ENCODE measurements at places on chromosomes 5 and 9.

- no peak for DNase-seq
Observed at GRCh38 chr9:7871977-7872730, 72.6 kb upstream of the DMAC1 start.

GRCh38 chr5:139551191-139551889 is 9.8 kb upstream of the UBE2D2 start:
- no peak for DNase-seq

DNA sequence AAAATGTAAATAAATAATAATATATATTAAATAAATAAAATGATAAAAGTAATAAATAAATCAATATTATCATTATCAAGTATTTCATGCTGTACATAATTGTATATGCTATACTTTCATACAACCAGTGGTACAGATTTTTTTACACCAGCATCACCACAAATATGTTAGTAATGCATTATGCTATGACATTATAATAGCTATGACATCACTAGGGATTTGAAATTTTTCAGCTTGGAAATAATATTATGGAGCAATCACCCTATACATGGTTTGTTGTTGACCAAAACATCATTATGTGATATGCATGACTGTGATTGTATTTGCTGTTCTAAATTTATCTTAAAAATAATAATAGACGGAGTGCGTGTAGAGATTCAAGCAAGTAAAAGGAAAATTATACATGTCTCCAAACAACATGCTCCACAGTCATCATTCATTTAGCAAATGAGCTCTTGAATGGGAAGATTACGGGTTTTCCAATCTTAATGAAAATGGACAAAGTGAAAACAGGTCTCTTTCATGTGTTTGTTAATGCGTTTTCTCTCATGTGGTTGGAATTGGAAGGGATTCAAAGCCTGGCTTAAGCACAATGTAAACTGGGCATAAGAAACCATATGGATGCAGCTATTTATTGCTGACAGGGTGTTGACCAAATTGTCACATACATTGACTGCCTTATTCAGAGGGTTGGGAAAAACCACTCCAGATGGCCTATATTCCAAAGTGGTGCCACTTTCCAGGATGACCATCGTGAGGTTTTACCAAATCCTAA is 643.0 kb upstream of the RGMB start:
- DNase-seq, result no peak

- no peak for DNase-seq
Observed at GRCh38 chr9:95580812-95581761, 64.3 kb upstream of the PTCH1 start.

GRCh38 chr5:131252824-131253171 is 11.1 kb upstream of the CDC42SE2 start:
- no peak for DNase-seq

GRCh38 chr5:126970517-126971017 is 59.8 kb downstream of the MARCHF3 start:
- DNase-seq, result peak; percentile 58

DNA sequence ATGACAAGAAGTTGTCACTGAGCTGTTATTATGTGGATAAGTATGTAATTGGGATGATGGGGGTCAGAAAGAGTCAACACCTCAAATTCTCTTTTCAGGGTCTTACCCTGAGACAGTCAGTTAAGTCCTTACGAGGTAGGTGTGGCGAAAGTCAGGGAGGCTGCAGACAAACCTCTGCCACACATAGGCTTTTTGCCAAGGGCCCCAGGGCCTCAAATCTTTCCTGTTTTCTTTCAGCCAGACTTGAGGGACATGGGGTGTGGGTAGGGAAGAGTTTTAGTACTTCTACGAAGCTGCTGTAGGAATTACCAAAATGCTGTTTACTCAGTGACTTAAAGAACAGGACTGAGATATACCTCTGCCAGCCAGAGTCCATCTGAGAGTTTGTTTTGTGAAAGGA is 13.8 kb downstream of the OR2S2 start:
- DNase-seq, result no peak

DNA sequence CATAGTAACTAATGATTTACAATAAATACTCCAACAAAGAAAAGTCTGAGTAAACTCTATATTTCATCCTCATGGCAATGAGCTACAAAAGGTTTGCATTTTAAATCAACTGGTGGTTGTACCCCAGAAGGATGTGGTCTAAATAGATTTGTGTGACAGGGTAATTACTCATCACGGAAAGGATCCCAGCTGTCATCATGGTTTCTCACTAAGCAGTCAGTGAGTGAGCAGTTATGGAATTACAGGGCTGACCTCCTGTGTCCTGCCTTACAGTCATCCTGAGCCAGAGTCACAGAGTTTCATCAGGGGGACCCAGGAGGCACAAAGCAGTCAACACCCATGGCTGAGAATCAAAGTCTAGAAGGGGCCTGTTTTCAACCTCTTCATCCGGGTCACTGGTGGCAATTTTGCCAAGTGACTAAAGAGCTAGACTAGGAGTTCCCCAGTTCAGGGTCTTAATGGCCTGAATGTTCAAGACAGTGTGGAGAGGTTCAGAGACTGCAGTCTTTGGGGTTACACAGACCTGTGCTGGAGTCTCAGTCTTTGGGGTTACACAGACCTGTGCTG is 210.7 kb upstream of the SLC24A2 start:
- peak; percentile 93 for DNase-seq

GRCh38 chr9:125700791-125701190 is 6.2 kb downstream of the MAPKAP1 start:
- DNase-seq, result peak; percentile 11

GRCh38 chr5:173817561-173817960 is 70.6 kb upstream of the CPEB4 start:
- no peak for DNase-seq

- no peak for DNase-seq
Observed at GRCh38 chr5:90112033-90112692, 297.4 kb downstream of the CETN3 start.

DNA sequence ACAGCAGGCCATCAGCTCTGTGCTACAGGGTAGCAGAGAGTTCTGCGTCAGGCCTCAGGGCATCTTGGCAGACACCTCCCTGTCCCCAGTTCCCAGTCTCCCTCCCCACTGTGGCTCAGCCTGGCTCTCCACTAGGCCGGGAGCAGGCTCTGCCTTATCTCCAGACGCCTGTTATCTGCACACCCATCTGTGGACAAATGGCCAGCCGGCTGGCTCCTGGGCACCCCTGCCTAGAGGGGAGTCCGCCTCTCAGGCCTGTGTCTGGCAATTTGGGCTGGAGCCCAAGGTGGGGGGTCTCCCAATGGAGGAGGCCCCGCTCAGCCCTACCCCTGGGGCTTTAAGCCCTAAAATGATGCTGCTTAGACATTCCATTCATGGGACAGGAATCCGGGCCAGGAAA is 39.2 kb upstream of the HAND1 start:
- DNase-seq, result no peak

DNA sequence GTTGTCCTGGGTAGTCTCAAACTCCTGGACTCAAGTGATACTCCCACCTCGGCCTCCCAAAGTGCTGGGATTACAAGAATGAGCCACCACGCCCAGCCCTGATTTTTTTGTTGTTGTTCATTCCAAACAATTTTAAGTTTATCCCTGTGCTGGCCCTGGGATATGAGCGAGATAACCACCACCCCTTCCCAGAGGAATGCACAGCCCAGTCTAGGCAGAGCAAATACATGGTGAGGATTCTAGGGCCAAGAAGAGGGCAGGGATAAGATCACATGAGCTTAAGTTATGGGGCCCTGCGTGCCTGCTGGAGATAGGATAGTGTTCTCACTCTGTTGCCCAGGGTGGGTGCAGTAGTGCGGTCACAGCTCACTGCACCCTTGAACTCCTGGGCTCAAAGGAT is 21.0 kb upstream of the TOR1B start:
- no peak for DNase-seq

GRCh38 chr9:71765693-71766092 is 2.6 kb downstream of the CEMIP2 start:
- peak; percentile 76 for DNase-seq

GRCh38 chr9:127683723-127684122 is 23.1 kb upstream of the CFAP157 start:
- peak; percentile 79 for DNase-seq

DNA sequence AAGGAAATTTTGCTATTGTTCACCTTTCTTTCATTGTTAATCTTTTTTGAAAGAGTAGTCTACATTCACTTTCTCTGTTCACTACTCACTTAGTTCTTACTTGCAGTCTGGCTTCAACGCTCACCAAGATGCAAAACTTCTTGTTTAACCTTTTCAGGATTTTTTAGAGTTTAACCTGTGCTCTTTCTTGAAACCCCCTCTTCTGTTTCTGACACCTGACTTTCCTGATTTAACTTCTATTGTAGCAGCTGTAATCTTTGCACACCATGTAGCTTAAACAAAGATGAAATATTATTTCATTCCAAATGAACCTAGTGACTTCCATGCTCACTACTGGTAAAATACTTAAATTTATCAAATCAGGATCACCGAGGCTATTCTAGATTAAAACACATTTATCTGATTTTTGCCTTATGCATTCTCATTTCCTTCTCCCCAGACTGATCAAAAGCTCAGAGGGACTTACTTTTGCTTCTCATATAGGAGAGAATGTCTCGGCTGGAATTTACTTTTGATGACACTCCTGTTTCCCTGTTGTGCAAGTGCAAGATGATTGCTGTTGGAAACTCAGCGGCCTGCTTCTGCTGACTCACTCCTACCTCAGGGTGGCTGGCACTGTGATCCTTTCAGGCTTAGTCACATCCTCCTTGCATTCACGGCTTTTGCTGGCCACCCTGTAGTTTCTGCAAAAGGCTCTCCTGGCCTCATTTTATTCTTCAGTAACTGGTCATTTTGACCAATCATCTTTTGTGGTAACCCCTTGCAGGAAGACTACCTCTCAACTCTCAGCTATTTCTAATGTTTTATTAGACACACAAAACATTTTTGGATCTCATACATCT is 109.3 kb upstream of the IFNE start:
- DNase-seq, result peak; percentile 100

DNA sequence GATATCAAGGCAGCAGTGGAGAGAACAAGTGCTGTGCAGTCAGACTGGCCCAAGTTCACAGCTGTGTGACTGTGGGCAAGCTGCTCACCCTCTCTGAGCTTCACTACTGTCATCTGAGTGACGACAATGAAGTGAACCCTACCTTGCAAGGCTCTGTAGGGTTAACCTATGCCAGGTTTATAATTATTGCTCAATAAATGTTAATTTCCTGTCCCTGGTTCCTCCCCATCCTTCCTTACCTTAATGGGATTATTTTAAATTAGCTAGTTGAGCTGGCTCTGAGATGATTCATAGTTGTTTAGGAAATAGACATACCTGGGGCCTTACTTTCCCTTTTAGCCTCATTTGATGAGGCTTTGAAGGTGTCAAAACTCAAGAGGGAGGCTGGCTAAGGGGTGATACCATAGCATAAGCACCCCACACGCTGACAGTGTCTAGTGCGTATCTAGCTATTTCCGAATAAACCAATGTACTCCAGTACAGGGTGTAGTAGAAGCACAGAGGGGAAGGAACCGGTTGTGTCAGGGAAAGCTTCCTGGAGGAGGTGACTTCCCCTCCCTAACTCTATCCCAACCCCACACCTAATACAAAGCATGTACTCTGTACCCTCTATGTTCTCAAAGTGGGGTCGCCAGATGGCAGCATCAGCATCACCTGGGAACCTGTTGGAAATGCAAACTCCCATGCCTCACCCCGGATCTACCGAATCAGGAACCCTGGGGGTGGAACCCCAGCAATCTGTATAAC is 63.3 kb upstream of the SLC25A51 start:
- no peak for DNase-seq

DNA sequence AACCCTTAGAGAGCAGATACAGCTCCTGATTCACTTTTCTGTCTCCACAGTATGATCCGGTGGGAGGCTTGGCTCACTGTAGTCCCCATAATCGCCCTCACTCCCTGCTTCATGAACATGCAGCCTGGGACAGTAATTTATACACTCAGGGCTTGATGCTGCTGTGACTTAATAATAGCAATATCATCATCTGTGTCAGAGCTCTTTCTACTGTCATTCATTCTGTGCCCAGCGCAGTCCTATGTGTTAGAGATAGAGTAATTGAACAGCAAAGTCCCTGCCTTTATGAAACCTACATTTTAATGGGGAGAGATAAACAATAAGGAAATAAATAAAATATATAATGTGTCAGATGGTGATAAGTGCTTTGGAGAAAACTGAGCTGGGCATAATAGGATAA is 2.8 kb upstream of the HEMGN start:
- no peak for DNase-seq

- no peak for DNase-seq
Observed at GRCh38 chr9:114370968-114371320, 16.8 kb downstream of the AKNA start.

GRCh38 chr9:135163023-135163780 is 75.7 kb downstream of the OLFM1 start:
- no peak for DNase-seq

GRCh38 chr9:10045598-10045997 is 567.2 kb downstream of the PTPRD start:
- peak; percentile 11 for DNase-seq

DNA sequence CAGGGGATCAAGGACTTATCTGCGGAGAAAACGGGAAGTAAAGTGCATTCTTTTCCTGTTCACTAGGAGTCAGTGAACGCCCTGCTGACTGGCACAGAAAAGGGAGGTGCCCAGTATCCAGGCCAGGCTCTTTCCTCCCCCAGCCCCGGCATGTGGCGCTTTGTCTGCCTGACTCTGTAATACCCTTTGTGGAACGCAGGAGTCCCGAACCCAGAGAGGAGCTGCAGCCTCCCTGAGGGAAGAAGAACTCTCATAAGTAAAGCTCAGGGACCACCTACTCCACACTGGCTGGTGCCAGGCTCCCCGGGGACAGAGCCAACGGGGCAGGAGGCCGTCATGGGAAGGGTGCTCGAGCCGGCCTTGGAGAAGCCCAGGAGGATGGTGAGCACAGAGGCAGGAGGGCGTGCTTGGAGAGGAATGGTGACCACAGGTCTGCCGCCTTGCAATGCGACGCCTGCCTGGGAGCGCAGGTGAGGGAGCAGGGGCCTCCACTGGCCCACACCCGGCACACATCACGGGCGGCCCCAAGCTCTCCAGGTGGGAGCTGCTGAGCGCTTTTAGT is 31.5 kb downstream of the VAV2 start:
- DNase-seq, result no peak

DNA sequence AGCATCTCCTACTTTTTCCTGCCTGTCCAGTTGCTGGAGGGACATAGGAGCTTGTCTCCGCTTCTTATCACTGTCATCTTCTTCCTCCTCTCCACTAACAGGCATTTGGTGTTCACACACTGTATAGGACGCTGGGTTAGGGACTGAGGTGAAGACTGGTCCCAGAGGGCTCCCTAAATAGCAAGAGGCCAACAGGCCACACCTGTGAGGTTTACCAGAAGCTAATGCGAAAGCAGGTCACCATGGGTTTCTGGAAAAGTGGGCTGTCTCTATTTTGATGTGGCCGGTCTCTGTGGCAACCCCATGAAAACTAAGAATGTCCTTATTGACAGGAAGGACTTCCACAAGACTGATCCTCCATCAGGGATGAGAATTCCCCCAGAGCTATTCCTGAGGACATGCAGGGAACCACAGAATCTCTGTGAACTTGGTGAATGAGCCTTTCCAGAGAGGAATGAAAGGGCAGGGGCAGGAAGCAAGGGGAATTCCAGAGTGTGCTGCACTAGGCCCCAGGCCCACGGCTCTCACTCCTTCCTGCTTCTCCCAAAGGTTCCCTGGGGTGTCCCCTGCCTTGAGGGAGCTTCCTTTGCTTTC is 61.7 kb downstream of the DAP start:
- peak; percentile 20 for DNase-seq
